Astrocyte (in vitro differentiated cells and primary cell): ENCODE measurements at places on chromosomes 3 and 15.

GRCh38 chr3:119829420-119829819 is 47.5 kb downstream of the NR1I2 start:
- peaks cover 12% of the 10 kb centered on the region for H3K4me1 ChIP-seq
- H3K4me3 ChIP-seq = no peak overlapping the region
- no peak for DNase-seq
- no peaks in the 10 kb centered on the region for H3K27me3 ChIP-seq

- no peak for DNase-seq
- H3K36me3 ChIP-seq = no peaks in the 10 kb centered on the region
- no peak overlapping the region for H3K27ac ChIP-seq
- no peaks in the 10 kb centered on the region for H3K4me1 ChIP-seq
Observed at GRCh38 chr15:60982249-60982910, 246.7 kb downstream of the RORA start.

DNA sequence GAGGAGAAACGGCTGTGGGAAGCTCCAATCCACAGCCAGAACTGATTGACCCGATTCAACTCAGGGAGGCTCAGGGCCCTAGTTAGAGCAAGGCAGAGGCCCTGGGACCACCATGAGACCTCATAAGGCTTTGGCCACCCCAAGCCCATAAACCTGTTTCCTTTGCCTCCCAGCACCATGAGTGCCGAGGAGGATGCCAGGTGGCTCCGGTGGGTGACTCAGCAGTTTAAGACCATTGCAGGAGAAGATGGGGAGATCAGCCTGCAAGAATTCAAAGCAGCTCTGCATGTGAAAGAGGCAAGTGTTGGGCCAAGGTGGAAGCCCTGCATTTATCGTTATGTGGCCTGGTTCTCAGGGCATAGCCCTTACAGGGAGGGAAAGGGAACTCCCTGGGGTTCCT is 11.9 kb downstream of the NOX5 start:
- H3K27ac ChIP-seq = no peak overlapping the region
- no peak overlapping the region for H3K4me3 ChIP-seq
- no peaks in the 10 kb centered on the region for H3K36me3 ChIP-seq

GRCh38 chr3:70064194-70064779 is 64.8 kb downstream of the SAMMSON start:
- peaks cover 7% of the 10 kb centered on the region for H3K4me1 ChIP-seq
- no peaks in the 10 kb centered on the region for H3K36me3 ChIP-seq
- H3K4me3 ChIP-seq = no peak overlapping the region
- no peak overlapping the region for H3K27ac ChIP-seq

DNA sequence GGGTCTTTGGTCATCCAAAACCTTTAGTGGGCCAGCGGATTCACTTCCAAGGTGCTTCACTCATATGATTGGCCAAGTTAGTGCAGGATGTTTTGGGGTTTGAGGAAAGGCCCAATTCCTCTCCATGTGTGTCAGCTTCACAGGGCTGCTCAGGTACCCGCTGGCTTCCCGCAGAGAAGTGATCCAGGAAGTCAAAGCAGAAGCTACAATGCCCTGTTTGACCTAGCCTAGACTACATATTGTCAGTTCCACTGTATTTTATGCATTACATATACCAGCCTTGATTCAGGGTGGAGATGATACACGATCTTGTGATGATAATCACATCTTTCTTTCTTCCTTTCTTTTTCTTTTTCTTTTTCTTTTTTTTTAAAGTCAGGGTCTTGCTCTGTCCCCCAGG is 32.1 kb downstream of the PDE8A start:
- no peak overlapping the region for H3K27ac ChIP-seq
- H3K4me1 ChIP-seq = no peaks in the 10 kb centered on the region
- no peak for DNase-seq

GRCh38 chr3:172133838-172134237 is 94.5 kb downstream of the FNDC3B start:
- H3K36me3 ChIP-seq = peaks cover 19% of the 10 kb centered on the region
- H3K4me3 ChIP-seq = no peak overlapping the region
- H3K27ac ChIP-seq = no peak overlapping the region
- H3K27me3 ChIP-seq = no peaks in the 10 kb centered on the region
- no peak for DNase-seq

GRCh38 chr15:42796955-42797782 is 60.2 kb upstream of the CDAN1 start:
- no peak overlapping the region for H3K4me3 ChIP-seq
- H3K36me3 ChIP-seq = peaks cover 2% of the 10 kb centered on the region
- no peak for DNase-seq
- H3K27ac ChIP-seq = no peak overlapping the region
- H3K4me1 ChIP-seq = peaks cover 3% of the 10 kb centered on the region

DNA sequence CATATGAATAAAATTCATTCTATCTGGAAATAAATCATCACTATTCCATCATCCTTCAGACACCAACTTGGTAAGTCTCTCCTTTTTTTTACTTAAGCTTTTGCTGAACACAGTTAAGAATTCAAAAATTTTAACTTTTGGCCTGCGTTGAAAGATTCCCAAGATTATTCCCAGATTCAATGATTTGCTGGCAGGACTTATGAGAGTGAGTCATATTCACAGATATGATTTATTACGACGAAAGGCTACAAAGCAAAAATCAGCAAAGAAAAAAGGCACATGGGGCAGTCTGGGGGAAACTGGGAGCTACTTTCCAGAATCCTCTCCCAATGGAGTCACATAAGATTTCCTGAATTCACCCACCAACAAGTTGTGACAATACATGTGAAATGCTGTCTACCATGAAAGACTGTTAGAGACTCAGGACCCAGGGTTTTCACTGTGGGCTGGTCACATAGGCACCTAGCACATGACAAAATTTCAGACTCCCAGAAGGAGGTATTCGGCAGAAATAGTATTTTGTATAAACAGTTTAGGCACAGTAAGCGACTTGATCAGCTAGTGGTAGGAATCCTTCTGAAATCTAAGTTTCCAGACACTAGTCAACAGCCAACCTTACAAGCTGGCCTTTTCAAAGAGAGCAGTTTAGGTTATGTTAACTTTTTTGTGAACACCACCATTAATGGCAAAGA is 82.1 kb downstream of the DLG1 start:
- H3K36me3 ChIP-seq = peaks cover 3% of the 10 kb centered on the region
- DNase-seq = peak; percentile 82
- peaks cover 22% of the 10 kb centered on the region for H3K4me1 ChIP-seq
- H3K27ac ChIP-seq = peak overlapping the region; percentile 70

DNA sequence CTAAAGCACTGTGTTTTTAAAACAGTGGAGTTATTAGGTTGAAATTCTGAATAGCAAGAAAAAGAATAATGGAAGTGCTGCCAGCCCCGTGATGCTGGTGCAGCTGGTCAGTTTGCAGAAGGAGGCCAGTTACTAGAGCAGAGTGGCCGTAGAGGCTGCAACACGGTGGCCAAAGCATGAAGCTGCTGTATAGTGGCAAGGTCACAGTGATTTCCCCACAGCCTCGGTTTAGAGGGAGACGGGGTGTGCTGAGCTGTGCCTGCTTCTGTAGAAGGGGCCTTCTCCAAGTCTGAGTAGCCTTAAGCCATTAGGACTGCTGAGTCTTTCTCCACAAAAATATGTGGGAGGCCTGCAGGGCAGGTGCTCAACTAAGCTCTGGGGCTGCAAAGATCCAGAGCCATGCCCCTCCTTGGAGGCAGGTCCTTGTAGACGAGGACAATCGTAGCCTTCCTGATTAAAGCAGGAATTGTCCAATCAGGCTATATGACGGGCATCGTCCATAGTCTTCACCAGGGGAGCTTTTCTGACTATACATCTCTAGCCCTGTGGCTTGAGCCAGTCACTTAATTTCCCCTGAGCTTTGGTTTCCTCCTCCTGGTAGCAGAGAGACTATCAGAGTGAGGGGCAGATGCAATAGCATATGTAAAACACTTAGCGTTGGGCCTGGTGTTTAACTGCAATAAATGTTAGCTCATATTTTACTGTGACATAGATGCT is 151.6 kb downstream of the PGPEP1L start:
- no peaks in the 10 kb centered on the region for H3K27me3 ChIP-seq
- H3K4me3 ChIP-seq = no peak overlapping the region
- peaks cover 66% of the 10 kb centered on the region for H3K4me1 ChIP-seq
- no peak for DNase-seq
- no peaks in the 10 kb centered on the region for H3K36me3 ChIP-seq

GRCh38 chr3:67034371-67034770 is 36.3 kb downstream of the KBTBD8 start:
- H3K27me3 ChIP-seq = no peaks in the 10 kb centered on the region
- H3K4me1 ChIP-seq = no peaks in the 10 kb centered on the region
- no peak overlapping the region for H3K27ac ChIP-seq
- no peak overlapping the region for H3K4me3 ChIP-seq
- no peaks in the 10 kb centered on the region for H3K36me3 ChIP-seq

GRCh38 chr15:75656331-75656730 is 8.6 kb downstream of the SNX33 start:
- no peaks in the 10 kb centered on the region for H3K27me3 ChIP-seq
- H3K27ac ChIP-seq = no peak overlapping the region
- no peak overlapping the region for H3K4me3 ChIP-seq
- no peak for DNase-seq
- H3K4me1 ChIP-seq = peaks cover 29% of the 10 kb centered on the region
- peaks cover 4% of the 10 kb centered on the region for H3K36me3 ChIP-seq

GRCh38 chr3:157117206-157117605 is 42.7 kb downstream of the CCNL1 start:
- H3K4me3 ChIP-seq = no peak overlapping the region
- DNase-seq = no peak
- H3K4me1 ChIP-seq = peaks cover 26% of the 10 kb centered on the region

GRCh38 chr3:105598042-105598796 is 231.5 kb downstream of the ALCAM start:
- peak overlapping the region; percentile 80 for H3K27ac ChIP-seq
- peak; percentile 98 for DNase-seq
- H3K27me3 ChIP-seq = no peaks in the 10 kb centered on the region

DNA sequence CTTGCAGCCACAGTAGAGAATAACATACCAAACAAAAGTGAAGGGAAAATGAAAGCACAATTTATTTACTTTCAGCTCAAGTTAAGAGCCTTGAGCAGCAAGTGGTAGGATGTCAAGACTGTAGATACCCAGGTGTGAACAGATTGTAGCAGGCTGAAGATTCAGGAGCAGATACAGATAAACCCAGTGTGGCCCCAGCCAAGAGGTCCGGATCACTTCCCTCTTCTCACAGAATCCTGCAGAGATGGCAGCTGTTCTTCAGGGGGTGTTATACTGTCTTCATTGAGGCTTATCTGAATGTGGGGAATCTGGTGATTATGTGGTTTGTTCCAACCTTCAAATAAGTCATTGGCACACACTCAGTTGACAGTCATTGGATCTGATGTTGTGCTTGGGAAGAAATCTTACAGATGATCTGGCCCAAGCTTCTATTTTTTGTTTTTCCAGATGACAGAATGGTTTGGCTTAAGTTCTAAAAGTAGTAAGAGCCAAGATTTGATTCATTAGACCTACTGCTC is 2.2 kb downstream of the STARD9 start:
- no peaks in the 10 kb centered on the region for H3K36me3 ChIP-seq
- H3K4me1 ChIP-seq = peaks cover 18% of the 10 kb centered on the region
- no peaks in the 10 kb centered on the region for H3K27me3 ChIP-seq
- peak; percentile 91 for DNase-seq

GRCh38 chr15:88716543-88717381 is 77.9 kb downstream of the ISG20 start:
- no peak overlapping the region for H3K27ac ChIP-seq
- no peaks in the 10 kb centered on the region for H3K4me1 ChIP-seq
- no peak for DNase-seq
- H3K36me3 ChIP-seq = no peaks in the 10 kb centered on the region

- peak overlapping the region; percentile 82 for H3K27ac ChIP-seq
- no peak for DNase-seq
- no peaks in the 10 kb centered on the region for H3K36me3 ChIP-seq
- H3K27me3 ChIP-seq = no peaks in the 10 kb centered on the region
- no peak overlapping the region for H3K4me3 ChIP-seq
Observed at GRCh38 chr15:88649753-88650551, 11.1 kb downstream of the ISG20 start.

GRCh38 chr3:172604895-172605646 is 81.8 kb upstream of the TNFSF10 start:
- H3K36me3 ChIP-seq = no peaks in the 10 kb centered on the region
- H3K4me1 ChIP-seq = peaks cover 36% of the 10 kb centered on the region
- H3K4me3 ChIP-seq = no peak overlapping the region
- H3K27ac ChIP-seq = peak overlapping the region; percentile 98

GRCh38 chr15:77420610-77421369 is at the start of gene HMG20A:
Gene HMG20A (plus strand): TSS chr15:77420888. CDS start chr15:77458408, 37,520 bp downstream.
- peak; percentile 89 for DNase-seq
- H3K27ac ChIP-seq = peak within 1 kb of the TSS; percentile 91
- no peaks in the 10 kb centered on the region for H3K36me3 ChIP-seq

DNA sequence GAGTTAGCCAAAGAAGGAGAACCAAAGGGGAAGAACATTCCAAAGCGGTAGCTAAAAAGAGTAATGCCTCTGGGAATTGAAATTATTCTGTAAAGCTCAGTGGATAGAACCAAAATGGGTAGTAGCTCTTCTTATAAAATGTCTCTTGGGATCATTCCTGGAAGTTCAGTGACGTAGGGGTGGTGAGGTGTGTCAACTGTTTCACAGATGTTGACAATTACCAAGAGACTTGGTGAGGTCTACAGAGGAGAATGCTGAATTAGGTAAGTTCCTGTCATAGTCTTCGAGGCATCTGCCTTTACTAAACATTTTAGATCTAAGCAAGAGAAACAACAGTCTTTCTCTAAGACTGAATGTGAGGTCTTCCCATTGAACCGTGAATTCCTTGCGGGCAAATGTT is 67.8 kb downstream of the TPRG1 start:
- H3K36me3 ChIP-seq = no peaks in the 10 kb centered on the region
- no peaks in the 10 kb centered on the region for H3K27me3 ChIP-seq
- H3K4me1 ChIP-seq = no peaks in the 10 kb centered on the region
- H3K27ac ChIP-seq = no peak overlapping the region
- H3K4me3 ChIP-seq = no peak overlapping the region

DNA sequence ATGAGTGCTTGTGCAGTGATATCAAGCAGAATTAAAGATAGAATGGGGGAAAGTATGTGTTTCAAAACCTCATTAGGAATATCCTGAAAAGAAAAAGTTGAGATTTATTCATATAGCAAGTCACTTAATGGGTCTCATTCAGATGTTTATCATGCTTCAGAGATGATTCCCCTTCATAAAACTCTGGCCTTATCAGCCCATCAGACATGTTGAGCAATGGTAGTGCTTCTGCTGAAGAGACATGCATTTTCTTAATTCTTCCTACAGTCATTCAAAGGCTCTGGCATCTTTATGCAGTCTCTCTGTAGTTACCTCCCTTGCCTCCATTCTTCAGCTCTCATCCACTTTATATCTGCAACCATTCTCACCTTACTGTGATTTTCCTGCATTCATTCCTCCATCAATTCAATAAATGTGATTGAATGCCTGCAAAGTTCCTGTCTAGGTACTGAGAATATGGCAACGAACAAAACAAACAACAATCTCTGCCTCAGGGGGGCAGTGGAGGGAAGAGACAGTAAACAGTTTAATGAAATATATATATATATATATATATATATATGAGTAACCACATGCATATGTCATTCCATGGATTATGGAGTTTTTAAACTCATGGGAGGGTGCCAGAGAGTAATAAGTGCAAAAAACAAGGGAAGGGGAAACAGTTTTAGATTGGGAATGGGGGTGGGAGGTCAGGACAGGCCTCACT is 138.5 kb downstream of the NECTIN3 start:
- no peak overlapping the region for H3K27ac ChIP-seq
- H3K4me1 ChIP-seq = no peaks in the 10 kb centered on the region
- no peak overlapping the region for H3K4me3 ChIP-seq
- no peaks in the 10 kb centered on the region for H3K36me3 ChIP-seq
